ENCODE measurements at places on chromosomes 3 and 15. TPM values are rescaled to one million over a fixed set of nuclear protein-coding genes. Genes with fewer than 3 reads are reported as not detected.

Gene P2RY13
- total RNA-seq: not detected

DNA sequence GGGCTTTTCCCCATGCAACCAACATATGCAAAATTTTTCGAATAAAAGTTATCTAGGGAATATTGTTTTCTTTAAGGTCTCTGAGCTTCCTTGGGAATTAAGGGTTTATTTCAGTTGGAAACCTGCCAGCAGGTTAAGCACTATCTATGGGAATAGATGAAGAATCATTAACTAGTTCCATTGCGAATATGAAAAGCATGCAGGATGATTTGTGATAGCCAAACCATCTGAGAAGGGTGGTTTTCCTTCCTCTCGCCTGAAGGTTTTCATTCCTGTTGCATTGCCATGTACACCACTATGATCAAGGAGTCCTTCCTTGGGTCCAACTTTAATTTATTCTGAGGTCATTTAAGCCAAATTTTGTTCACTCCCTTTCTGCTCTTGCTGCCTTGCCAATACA, 184.9 kb downstream of the NR2F2 start:
- no peak for DNase-seq

GRCh38 chr3:69906351-69906966, 93.1 kb upstream of the SAMMSON start:
- DNase-seq: no peak

Gene CAMP
- not detected for total RNA-seq

- no peak for DNase-seq
These were observed 19.7 kb upstream of the CYP11A1 start for GRCh38 chr15:74387141-74387541.

All from activated CD4-positive, alpha-beta T cell treated with anti-CD3 and anti-CD28 coated beads, Interleukin-2, amount 10 ng/mL, durations not matched to agents 24 days and 14 days (primary cell).